Astrocyte of the spinal cord (primary cell): ENCODE measurements at places on chromosomes 5 and 9.
A peak's percentile ranks its signal among the peaks of the same experiment; 100 is the strongest.

DNA sequence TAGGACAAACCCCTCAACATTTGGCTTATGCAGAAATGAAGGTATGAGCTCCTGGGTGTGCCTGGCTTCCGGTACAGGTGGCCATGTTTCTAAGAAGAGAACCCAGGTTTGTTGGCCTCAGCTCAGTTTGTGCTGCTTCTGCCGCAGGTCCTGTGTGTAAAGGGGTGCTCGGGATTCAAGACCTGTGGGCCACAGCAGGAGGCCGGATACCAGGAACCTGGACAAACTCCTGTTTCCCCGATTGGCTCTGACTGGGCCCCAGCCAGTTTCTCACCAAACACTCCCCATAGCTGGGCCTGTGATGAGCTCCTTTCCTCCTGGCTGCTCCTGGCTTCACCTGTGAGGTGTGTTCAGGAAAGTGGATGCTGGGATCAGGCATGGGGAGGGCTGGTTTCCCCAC, 271.2 kb upstream of the IRX2 start:
- DNase-seq: no peak

GRCh38 chr5:156414391-156414790, 87.4 kb downstream of the SGCD start:
- no peak for DNase-seq

- DNase-seq: peak; percentile 26
Observed at GRCh38 chr5:128174951-128175350, 91.4 kb downstream of the SLC12A2 start.

GRCh38 chr5:128962211-128962610, 3.1 kb upstream of the SLC27A6 start:
- no peak for DNase-seq

- no peak for DNase-seq
Observed at GRCh38 chr5:132677682-132678400, 4.1 kb downstream of the IL4 start.

- no peak for DNase-seq
Observed at GRCh38 chr5:68551436-68551835, 335.9 kb downstream of the PIK3R1 start.

DNA sequence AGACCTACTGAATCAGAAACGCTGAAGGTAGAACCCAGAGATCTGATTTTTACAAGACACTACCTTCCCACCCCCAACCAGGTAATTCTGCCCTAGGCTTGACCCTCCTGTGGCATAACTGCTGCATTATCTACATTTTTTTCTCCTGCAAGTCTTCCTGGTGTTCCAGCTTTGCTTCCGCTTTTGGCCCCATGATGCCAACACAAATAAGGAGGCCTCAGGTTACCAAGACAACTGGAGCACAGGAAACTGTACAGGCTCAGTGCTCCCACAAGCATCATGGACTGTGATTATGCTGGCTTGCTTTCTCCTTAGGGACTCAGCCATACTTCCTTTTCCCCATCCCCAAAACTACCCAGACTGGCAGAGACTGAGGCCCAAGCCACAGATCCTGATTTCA, 6.6 kb upstream of the MSMP start:
- peak; percentile 85 for DNase-seq

DNA sequence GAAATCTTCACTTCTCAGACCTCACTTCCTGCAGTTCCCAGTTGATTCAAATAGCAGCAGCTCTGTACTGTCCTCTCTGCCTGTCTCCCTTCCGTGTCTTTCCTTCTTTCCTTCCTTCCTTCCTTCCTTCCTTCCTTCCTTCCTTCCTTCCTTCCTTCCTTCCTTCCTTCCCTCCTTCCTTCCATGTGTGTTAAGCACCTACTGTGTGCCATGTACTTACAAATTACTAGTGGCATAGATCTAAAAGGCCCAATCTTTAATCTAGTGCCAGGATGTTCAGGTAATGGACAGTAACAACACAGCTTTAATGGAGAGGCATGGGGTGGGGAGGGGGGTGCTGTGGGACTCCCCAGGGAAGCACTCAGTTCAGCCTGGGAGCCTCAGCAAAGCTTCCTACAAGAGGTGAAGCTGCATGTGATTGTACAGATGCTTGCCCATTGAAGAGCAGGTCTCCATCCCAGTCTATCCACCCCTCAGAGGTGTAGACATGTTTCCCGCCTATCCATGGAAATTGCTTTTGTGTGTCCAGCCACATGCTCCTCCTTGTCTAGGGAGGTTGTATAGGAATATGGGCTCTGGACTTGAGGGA, 106.0 kb downstream of the RGS3 start:
- no peak for DNase-seq

DNA sequence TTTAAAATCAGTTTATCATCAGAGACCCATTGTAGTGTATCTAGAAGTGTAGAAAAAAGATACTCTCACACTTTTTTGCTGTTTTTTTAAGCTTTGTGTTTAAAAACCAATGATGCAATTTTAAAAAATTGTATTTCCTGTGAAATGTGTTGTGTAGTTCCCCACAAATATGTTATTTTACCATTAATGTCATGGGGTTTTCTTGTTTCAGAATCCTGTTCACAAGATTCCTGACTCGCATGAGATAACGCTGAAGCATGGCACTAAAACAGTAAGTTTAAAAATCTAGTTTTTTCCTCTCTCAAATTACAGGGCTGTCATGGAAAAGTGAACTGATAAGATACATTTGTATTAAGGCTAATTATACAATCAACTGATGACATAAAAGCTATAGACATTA, 58.6 kb downstream of the WDR70 start:
- DNase-seq: peak; percentile 40

GRCh38 chr5:59698207-59699178, 195.0 kb downstream of the PDE4D start:
- peak; percentile 25 for DNase-seq

DNA sequence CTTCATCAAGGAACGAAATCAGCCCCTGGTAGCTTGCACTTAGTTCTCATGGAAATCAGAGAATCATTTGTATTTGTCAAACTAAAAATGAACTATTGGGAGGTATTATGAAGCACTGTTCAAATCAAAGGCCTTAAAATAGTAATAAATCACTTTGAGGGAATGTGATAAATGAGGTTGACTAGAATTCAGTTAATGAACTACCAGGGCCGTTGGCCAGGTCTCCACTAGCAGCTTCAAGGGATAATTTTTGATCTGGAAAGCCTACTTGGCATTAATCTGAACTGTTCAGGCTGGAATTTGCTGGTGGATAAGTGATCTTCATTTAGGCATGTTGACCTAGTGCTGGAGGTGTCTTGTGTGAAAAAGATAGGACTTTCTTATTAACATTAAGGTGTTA, 76.4 kb upstream of the GPR151 start:
- no peak for DNase-seq

DNA sequence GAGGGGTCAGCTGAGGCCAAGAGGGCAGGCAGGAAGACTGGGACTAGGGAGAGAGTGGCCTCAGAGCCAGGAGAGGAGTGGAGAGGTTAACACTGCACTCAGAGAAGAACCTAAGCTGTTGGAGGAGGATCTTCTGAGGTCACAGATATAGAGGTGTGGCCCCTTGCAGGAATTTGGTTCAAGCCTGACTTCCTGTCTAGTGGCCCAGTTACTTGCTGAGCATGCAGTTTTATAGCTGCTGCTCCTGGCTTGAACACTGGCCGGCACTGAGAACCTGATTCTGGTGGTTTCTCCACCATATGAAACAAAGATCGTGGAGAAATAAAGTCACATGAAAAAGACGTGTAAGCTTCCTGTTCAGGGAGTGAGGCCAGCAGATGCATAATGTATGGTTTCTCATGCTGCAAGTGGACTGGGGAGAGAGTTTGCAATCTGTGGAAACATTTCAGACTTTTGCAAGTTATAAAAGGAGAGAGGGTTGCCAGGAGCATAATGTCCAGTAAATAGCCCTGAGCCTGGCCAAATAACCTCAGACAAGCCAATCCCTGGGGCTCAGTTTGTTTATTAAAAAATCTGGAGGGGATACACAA, 82.6 kb downstream of the GALNT10 start:
- DNase-seq: peak; percentile 43

DNA sequence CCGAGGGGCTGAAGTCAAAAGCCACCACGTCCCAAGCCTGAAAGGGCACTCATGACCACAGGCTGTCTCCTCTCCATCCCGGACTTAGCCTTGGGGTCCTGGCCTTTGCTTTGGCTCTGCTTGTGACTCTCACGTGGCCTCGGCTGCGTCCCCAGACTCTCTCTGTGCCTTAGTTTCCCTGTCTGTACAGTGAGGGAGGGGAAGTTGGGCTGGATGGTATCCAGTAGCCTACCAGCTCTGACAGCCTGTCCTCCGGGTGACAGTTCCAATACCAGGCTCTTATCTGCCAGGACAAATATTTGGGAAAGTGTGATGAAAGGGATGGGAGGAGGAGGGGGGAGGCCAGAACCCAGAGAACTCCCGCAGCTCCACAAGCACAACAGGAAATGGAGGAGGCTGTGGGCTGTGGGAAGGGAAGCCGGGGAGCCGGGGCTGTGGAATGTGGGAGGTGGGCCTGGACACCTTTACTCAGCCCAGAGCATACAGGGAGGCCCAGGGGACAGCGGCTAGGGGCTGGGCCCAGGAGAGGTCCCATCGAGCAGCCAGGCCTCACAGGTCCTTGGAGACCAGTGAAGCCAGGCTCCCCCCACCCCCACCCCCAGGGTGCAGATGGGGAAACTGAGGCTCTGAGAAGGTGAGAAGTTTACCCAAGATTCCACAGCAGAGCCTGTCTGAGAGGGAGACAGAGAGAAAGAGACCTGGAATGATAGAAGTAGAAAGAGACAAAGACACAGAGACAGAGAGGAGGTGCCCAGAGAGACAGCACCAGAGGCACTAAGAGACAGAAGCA, 18.3 kb downstream of the PDGFRB start:
- DNase-seq: peak; percentile 75

DNA sequence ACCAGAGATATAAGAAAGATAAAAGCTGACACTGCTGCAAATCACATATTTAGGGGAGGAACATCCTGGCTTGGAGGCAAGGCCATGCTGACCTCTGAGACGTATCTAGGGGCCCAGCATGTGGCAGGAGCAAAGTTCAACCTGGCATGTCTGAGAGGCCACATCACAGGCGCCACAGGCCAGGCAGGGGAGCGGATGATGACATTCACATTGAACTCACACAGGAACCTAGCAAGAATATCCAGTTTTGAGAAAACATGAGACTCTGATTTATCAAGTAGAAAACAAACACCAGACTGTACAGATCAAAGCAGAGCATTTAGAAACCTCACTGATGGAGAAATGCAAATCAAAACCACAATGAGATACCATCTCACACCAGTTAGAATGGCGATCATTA, 64.2 kb upstream of the STK32A start:
- DNase-seq: no peak

- DNase-seq: peak; percentile 5
Observed at GRCh38 chr5:107063511-107063910, 607.2 kb downstream of the EFNA5 start.

DNA sequence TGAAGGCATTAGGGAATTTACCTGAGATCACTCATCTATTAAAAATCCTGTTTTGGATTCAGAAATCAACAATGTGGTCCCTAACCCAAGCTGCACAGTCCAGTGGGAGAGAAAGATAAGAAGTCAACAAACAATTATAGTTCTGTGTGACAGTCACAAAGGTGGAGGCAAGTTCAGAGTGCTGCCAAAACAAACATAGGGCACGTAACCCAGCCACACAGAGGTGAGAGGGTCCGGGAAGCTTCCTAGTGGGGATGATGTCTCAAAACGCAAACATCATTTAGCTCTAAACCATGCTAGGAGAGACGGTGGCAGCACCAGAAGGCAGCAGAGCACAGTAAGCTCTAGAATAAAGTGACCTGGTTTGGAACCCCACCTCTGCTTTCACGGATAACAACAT, 158.9 kb downstream of the MAPKAP1 start:
- DNase-seq: no peak

DNA sequence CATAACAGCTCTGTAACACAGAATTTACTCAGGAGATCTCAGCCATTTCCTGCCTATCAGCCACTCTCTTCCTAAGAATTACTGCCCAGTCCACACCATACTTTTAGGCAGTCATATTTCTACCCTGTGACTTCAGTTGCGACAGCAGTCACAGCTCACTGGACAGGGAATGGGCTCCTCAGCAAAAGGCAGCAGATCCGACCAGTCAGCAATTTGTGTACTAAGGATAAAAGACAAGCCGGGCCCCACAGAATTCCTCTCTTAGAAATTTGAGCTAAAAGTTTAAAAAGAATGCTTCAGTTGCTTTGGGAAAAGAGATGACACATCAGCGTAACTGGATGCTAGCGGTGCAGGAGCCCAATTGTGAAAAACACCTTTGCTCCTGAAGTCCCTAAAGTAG, 172.1 kb downstream of the ENC1 start:
- no peak for DNase-seq

- no peak for DNase-seq
Observed at GRCh38 chr9:19122490-19123042, 4.7 kb downstream of the PLIN2 start.

DNA sequence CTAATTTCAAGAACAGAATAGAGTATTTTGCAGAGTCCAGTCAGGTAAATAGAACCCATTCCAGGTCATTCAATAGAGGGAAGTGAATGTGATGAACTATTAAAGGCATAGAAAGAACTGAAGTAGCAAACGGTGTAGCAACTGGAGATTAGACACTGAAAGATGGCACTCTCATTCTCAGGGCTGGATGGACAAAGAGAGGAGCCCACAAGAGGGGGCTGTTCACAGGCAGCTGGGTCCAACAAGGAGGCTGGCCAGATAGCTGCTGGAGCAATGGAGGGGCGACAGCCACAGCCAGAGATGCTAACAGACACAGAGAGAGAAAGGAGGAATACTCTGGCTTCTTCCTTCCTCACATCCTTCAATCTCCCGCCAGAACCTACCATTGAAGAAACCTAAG, 93.1 kb upstream of the SMARCA2 start:
- no peak for DNase-seq

DNA sequence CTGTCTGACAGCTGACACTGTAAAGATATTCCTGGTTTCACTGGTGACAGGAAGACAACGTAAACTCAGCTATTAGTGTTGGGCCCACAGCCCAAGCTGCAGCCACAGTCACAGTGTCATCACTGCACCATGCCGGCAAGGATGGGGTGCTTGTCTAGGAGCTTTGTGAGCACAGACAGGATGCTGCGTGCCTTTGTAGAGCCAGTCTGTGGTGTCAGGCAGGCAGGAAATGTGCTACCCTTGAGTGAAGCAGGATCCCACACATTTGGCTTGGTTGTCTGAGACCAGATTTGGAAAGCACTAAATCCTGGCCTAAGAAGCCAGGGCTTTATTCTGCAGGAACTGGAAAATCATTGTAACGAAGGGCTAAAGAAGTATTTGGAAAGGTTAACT, 121.6 kb upstream of the ADAMTS16 start:
- DNase-seq: peak; percentile 66

- DNase-seq: no peak
Observed at GRCh38 chr5:150313501-150313900, 10.8 kb upstream of the ARSI start.

GRCh38 chr9:105438141-105438806, 9.6 kb upstream of the FSD1L start:
- DNase-seq: peak; percentile 73

- no peak for DNase-seq
Observed at GRCh38 chr9:4486176-4486575, 4.1 kb upstream of the SLC1A1 start.
